AML-193 (cell line): ENCODE measurements at places on chromosomes 2 and 18.
A peak's percentile ranks its signal among the peaks of the same experiment; 100 is the strongest.

- no peak for DNase-seq
Observed at GRCh38 chr2:105072039-105072438, 34.2 kb downstream of the MRPS9 start.

- no peak for DNase-seq
Observed at GRCh38 chr2:239668042-239668441, 267.2 kb upstream of the HDAC4 start.

GRCh38 chr2:233965032-233965603, 47.9 kb downstream of the TRPM8 start:
- no peak for DNase-seq

- no peak for DNase-seq
Observed at GRCh38 chr18:58527285-58527951, 101.5 kb downstream of the ALPK2 start.

DNA sequence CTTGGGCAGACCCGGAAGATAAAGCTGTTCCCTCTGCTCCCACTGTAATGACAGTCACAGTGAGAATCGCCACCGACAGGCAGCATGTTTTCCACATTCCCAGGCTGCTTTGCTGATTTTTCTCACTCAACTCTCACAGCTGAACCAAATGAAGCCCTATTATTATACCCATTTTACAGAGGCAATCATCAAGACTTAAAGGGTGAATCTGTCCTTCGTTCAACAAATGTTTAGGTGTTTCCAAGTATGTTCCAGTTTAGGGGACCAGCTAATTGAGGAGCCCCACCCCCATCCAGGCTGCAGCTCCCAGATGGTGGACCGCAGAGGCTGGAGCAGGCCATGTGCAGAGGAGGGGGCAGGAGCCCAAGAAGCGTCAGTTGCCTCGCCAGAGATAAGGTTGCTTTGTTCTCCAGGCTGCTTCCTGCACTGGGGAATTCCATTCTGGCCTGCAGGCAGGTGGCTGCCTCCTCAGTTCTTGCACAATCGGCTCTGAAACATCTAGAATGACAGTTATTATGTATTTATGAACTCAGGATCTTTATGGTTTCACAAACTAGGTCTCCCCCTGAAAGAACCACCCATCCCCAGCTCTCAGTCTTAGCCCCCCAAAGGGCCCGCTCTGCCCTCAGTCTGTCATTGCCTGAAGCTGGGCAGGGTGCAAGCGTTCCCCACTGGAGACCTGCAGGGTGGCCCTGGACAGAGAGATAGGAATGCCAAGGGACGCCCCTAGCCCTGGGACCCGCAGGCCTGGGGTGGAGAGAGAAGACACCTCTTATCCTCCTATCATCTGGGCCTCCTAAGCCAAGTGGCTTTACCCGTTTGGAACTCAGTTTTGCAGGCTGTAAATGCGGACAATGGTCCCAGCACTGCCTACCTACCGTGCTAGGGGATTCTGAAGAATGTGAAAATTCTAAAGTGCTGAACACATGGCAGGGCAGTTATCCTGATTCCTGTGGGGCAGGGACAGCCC, 49.1 kb upstream of the MYCN start:
- DNase-seq, result no peak

DNA sequence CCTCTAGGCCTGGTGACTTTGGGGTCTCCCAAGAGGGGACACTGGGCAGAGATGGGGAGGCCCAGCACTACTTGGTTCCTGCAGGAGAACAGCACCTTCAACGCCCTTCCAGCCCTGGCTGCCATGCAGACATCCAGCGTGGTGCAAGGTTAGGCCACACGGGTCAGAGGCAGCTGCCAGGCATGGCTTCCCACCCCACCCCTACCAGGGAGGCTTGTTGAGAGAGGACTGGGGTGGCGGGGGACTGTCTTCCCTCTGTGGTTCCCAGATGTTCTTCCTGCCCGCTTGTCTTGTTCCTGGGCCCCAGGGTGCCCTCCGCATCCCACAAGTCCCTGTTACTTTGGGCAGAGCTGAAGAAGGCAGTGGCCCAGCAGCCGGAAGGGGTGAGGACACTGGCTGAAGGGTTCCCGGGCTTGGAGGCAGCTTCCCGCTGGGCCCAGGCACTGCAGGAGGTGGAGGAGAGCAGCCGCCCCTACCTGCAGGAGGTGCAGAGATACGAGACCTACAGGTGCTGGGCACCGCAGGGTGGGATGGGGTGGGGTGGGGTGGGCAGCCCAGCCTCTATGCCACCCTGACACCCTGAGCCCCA, 4.5 kb downstream of the PROM2 start:
- DNase-seq, result no peak

- DNase-seq, result no peak
Observed at GRCh38 chr2:101388232-101388631, 929 bp upstream of the CREG2 start.

DNA sequence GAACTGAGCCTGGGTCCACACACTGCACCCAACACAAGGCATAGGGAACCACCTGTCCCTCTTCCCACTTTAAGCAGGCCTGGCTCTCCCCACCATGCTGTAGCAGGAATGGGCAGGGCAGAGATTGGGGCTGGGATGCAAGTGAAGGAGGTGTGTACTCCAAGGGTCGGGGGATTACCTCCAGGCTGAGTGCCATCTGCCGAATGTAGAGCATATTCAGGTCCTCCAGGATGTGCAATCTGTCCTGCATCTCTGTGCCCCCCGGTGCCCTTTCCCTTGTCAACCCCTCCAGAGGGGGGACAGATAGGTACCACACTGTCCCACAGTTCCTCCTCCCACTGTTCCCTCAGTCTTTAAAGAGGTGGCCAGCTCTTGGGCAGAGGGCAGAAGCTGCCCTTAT, 2.4 kb downstream of the RTKN start:
- no peak for DNase-seq

GRCh38 chr2:62296832-62297623, 101.1 kb downstream of the B3GNT2 start:
- no peak for DNase-seq

DNA sequence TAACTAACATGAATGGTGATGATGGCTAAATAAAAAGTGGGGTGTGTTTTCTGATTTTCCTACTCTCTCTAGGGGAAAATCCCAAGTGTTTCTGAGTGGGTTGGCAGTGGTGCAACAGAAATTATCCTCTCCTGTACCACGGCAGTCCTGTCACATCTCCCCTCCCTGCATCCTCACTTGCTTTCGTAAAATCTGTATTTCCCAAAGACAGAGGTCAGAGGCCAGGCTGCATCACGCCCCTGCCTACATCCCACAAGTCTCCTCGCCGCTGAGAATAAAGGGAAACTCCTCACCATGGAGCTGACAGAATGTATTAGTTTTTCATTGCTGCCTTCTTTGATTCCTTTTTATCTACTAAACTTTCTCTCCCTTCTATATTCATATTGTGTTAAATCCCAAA, 13.1 kb downstream of the FBLN7 start:
- no peak for DNase-seq

DNA sequence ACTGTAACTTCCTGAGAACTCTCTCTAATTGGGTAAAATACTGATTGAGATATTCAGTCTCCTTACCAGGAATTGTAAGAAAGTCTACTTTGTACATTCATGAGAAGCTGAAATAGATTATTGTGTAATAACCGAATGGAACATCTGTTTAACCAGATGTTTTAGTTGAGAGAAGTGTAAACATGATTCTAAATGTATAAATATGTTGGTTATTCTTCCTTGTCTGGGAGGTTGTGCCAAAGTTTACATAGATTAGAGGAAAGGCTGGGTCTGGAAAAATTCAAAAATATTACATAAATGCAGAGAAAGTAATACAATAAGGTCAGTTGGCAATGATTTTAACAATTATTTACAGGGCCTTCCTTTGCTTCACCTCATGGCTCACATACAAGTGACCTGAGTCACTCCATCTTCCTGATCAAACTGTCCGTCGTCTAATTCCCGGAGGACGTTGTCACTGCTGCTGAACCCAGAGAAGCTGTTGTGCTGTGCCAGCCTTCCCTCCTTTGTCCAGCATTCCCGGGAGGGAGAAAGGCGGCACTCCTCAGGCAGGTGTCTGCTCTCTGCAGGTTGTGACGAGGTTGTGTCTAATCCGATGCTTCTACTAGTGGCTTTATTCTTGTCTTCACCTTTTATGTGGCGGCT, 55.9 kb downstream of the MOB4 start:
- DNase-seq, result no peak

- DNase-seq, result peak; percentile 29
Observed at GRCh38 chr2:12087671-12088380, 341.4 kb downstream of the LPIN1 start.

DNA sequence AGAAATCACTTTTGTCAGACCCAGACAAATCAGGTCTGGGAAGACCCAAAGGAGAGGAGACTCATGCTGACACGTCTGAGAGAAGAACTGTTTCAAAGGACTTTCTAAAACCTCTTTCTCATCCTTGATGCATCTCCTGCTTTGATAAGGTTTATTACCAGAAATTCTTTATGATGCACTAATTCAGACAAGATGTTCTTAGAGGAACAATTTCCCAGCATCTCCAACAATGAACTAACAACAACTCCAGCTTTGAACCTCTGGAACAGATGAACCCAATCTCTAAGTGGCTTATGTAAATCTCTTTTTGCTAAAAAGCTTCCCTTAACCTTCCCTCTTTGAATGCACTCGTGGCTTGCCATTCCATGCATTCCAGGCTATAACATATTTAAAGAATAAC, 15.9 kb upstream of the SERPINB11 start:
- no peak for DNase-seq

DNA sequence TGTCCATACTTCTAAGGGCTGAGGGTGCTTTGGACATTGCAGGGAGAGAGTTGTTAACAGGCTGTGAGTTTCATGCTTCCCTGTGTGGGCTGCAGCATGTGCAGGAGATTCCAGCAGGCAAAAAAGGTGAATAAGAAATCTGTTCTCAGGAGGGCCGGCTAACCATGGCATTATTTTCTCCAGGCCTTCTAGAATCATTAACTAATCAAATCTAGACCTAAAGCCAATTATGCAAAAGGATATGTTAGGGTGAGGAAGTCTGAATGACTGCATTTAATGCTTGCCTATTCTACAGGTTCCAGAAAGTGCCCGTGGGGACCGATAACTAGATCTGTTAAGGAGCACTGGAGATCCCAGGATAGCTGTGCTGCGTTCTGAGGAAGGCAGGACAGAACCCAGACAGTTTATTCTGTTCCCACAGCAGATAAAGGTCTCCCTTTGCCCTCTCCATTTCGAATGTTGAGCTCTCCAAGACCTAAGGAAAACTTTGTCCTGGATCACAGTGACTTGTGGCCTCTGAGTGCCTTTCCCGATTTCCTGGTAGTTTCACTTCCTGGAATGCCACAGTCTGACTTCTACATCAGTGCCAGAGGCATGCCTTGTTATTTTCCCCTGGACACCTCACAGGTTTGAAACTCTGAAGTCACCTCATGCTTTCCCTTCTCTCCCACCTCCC, 50.0 kb upstream of the ZFP36L2 start:
- DNase-seq, result no peak

GRCh38 chr18:12233378-12233777, 20.8 kb upstream of the CIDEA start:
- DNase-seq, result no peak

GRCh38 chr2:185979546-185980071, 241.0 kb downstream of the FSIP2 start:
- DNase-seq, result no peak

DNA sequence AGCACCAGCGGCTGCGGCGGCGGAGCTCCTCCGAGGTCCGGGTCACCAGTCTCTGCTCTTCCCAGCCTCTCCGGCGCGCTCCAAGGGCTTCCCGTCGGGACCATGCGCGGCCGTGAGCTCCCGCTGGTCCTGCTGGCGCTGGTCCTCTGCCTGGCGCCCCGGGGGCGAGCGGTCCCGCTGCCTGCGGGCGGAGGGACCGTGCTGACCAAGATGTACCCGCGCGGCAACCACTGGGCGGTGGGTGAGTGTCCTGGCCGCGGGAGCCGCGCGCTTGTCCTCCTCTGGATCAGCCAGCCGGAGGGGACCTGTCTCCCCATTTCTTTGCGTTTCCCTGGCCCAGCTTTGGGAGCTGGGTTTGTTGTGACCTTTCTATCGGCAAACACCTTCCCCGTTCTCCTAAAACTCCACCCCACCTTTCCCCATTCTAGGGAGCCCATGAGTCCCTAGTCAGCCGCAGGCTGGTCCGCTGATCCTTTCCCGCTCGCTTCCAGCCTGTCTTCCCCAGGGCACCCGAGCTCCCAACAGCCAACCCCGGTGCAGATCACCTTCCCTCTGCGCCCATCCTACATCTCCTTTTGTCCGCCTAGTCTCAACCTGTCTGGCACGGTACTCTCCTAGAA, 316 bp downstream of the GRP start:
- no peak for DNase-seq

GRCh38 chr2:9630117-9630735, 571 bp downstream of the YWHAQ start:
- DNase-seq, result peak; percentile 55

DNA sequence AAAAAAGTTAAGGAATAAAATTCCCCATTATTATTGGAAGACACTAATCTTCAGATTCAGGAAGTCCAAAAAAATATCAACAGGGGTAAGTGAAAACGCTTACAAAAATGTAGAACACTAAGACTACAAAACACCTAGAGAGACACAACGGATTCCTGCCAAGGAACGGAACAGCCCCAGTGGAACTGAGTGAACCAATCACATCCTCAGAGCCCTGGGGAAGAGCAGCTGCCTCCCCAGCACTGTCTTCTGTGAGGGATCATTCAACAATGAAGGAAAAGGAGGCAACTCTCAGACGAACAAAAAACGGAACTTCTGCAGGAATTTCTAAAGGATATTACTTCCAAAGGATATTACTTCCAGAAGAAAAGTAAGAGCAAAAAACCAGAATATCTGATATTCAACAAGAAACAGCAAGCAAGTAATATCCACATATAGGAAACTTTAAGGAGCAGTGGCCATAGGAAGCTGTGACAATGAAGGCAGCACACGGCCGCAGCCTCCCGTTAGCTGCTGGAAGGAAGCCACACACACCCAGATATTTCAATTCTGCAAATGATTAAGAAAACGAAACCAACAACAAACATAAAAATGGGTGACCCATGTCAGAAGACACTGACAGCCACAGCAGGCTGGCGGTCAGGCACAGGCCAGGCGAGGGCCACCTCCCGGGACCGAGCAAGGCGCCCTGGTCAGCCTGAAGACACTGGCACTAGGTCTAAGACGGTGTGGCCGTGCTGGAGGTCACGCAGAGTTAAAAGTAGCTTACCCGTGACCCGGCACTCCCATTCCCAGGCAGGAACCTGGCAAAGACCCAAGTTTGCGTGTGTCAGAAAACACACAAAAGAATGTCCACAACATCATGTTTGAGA, 81.8 kb downstream of the HDAC4 start:
- DNase-seq, result no peak

- no peak for DNase-seq
Observed at GRCh38 chr2:171762879-171763573, 75.8 kb downstream of the DYNC1I2 start.
